ENCODE measurements at places on chromosomes 2 and 18.
A peak's percentile ranks its signal among the peaks of the same experiment; 100 is the strongest.

- DNase-seq = no peak
These were observed 326.9 kb upstream of the GULP1 start for GRCh38 chr2:187964746-187965145.

- no peak for DNase-seq
These were observed 411.1 kb downstream of the NCKAP5 start for GRCh38 chr2:133157141-133157540.

DNA sequence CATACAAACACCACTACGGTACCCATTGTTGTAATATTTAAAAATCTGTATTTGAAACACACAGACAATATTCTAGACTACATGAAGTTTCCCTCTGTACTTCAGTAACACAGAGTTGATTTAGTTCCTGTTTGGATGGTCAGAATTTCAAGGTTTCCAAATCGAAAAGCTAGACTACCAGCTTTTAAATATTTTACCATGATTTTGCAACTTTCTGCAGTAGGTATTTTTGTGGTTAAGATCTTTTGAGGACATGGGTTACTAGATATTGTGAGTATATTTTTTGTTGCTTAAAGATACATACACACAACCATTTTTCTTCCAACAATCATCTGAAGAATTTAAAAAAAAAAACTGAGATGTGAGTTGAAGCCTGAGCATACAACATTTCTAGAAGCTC is 10.9 kb downstream of the SERPINB5 start:
- DNase-seq = peak; percentile 31

- DNase-seq = peak; percentile 69
These were observed 11.8 kb upstream of the FTCDNL1 start for GRCh38 chr2:199862788-199863187.

DNA sequence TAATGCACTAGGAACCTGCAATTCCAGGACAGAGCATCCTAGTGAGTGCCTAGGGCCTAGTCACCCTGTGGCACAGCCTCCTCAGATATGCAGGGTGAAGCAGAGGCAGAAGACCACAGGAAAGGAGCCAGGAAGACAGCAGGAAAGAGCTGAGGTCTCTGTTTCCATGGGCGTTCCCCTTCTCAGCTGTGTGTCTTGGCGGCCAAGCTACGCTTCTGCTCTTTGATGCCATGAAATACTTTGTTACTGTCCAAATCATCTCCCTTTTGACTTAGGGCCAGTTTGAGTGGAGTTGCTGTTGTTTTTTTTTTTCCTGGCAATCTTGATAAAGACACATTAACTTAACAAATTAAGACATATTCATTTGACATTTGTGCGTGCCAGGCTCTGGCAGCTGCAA is 67.3 kb downstream of the APOB start:
- no peak for DNase-seq

GRCh38 chr2:101524806-101525430 is 50.0 kb upstream of the RFX8 start:
- DNase-seq = peak; percentile 90

DNA sequence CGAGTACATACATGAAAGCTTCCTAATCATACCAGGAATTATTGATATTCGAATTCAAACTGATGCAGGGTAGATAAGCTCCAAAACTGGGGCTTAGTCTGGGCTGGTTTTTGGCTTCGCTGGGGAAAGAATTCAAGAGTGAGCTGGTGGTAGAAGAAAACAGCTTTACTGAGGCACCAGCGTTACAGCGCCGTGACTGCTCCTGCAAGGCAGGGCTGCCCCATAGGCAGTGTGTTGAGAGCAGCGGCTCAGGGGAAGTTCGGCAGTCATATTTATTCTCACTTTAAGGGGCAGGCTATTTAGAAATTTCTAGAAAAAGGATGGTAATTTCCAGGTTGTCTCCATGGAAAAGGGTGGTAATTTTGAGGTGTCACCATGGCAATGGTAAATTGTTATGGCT is 292.6 kb upstream of the TCF4 start:
- DNase-seq = no peak

- no peak for DNase-seq
These were observed 110.4 kb downstream of the DTNA start for GRCh38 chr18:34820360-34821065.

Data from MV-4-11 (cell line).